ENCODE measurements at places on chromosomes 2 and 18.

DNA sequence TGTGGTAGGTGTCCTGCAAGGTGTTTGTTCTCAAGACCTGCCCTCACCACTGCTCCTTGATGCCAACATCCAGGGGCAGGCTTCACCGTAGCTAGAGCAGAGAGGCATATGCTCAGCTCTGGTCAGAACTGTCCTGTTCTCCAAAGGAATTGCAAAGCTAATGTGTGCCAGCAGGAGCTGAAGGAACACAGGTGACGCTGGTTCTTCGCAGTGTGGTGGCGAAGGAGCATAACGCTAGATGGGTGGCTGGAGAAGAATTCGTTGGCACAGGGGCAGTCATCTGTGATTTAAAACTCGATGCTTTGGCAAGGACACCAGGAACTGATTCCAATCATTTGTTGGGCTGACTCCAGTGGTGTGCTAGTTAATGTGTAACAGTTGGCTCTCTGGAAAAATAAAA is 11.4 kb upstream of the PER2 start:
- no peak for DNase-seq

GRCh38 chr2:8421658-8422449 is 260.0 kb upstream of the ID2 start:
- DNase-seq, result no peak

DNA sequence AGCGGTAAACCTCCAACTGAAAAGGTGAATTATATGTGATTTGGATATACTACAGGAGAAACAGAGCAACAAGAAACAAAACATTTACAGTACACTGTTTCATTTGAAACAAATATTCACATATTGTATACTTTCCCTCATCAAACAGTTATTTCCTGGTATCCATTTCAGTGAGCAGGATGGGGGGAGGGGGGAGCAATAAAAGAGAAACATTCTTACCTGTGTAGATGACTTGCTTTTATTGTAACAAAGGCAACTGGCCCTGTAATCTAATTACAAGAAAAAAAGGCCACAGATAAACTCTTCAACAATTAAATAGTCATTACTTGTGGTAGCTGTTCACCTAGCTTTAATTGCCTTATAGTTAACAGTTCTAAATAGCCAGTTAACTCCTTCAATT is 3.9 kb upstream of the PPP1CB start:
- DNase-seq, result no peak

GRCh38 chr2:70978341-70979179 is at the start of gene ANKRD53:
ANKRD53 (plus strand) TSS chr2:70978630; CDS start chr2:70978646, 16 bp downstream.
- DNase-seq, result no peak

- no peak for DNase-seq
Observed at GRCh38 chr2:120887320-120887697, 151.6 kb downstream of the GLI2 start.

DNA sequence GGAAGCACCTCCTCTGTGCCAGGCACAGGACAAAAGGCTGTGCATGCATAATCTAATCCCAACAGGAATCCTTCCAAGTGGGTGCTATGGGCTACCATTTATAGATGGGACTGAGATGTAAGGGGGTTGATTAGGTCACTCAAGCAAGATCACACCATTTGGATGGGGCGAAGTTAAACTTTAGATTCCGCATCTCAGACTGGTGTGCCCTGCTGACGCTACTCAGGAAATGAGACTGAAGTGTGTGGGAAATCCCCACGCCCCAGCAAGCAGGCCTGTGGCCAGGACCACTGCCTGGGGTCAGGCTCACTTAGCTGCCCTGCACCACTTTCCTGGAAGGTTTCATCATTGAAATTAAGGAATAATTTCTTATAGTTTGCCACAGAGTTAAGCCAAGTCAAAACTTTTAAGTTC is 70.5 kb upstream of the PPP1CB start:
- no peak for DNase-seq

DNA sequence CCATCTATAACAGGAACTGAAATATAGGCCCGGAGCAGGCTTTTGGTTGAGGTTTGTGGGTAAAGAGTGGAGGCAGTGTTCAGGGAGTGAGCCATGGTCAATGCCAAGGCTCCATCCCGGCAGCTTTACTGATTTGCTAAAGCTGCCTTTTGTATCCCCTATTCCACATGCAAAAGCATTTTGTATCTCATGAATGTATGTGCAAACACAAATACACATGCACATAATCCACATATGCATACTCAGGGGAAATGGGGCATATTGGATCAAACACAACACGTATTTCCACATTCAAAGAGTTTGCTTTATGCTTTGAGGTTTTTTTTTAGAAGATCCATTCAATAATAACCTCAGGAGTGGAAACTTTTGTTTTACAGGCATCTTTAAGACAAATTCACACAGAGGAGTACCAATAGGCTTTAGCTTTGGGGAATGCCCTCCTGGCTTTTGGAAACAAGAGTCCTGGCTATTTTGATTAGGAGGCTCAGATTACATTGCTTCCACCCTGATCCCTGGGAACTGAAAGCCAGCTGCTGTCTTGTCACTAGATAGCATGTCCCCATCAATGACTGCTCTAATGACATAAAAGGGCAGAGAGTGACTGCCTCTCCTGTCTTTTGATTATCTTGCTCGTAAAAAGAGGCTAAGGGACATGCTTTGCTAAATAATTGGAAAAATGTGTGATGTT is 263.2 kb downstream of the EN1 start:
- no peak for DNase-seq

DNA sequence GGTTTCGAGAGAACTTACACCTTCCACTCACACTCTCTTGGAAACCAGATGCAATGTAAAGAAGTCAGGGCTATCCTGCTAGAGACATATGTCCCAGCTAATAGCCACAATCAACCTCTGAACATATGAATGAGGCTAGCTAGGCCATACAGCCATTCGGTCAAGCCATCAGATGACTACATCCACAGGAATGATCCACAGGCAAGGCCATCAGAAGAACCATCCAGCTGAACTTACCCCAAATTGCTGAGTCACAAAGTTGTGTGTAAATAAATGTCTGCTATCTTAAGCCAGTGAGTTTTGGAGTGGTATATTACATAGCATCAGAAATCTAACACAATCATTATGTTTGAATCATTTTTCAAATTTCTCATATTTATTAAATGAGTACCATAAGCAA is 5.2 kb upstream of the SPAST start:
- DNase-seq, result no peak

GRCh38 chr2:242063436-242063835 is 193.9 kb downstream of the RTP5 start:
- no peak for DNase-seq

GRCh38 chr2:75582840-75583239 is 22.1 kb upstream of the EVA1A start:
- no peak for DNase-seq

DNA sequence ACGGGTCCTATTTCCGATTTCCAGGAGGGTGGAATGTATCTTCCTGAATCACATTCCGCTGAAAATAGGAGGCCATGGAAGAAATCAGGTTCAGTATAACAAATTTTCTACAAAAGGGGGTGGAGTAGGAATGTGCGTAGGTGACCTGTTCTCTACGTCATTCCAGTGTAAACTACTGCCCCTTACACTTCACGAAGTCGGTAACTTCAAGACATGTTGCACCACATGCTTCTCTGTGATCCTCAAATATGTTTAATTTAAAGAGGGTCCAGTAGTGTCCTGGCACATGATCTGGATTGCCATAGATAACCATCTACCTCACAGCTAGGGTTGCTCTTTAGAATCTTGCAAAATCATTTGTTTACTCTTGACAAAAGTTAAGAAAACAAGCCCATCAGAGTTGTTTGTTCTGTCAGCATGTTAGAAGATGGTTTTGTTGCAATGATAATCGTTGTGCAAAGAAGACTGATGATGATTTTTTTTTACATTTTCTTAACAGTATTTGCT is 7.5 kb upstream of the CPS1 start:
- DNase-seq, result no peak

GRCh38 chr2:200471324-200471848 is 38.5 kb downstream of the KCTD18 start:
- DNase-seq, result peak; percentile 16
